ENCODE measurements at places on chromosomes 2 and 18.

GRCh38 chr2:231185886-231186285, 12.5 kb upstream of the ARMC9 start:
- no peak for DNase-seq

GRCh38 chr18:24112874-24113615, 25.8 kb upstream of the CABYR start:
- no peak for DNase-seq

DNA sequence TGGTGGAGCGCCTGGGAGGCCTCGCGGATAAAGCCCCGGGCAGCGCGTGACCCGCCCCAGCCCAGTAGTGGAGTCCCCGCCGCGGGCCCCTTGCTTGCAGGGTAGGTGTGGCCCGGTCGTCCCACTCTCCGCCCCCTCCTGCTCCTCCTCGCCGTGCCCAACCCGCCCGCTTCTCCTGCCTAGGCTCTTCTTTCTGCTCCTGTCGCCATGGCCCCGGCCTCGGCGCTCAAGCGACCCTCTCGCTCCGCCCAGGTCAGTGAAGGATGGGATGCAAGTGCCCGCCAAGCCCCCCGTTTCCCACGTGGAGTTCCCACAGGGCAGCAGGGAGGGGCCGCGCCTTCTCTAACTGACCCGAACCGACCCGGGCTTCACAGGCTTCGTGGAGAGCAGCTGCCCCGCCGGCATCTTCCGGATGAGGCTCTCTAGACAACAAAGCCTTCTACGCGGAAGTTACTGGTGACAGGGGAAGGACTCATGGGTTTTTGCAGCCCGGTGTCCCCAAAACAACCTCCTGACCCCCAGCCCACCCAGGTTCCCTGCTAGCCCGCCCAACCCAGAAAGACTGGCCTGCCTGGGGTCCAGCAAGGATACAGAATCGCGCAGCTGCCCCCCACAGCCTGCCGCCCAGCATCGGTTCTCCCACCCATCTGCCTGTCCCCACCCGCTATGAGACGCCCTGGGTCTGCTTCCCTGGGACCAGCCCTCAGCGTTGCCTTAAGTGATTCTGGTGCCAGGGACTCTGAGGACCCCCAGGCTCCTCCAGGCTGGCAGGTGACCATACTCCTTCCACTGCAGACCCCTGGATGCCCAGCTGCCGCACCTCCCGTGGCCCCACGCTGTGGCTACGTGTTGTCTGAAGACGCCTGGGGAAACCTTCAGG, 32.8 kb downstream of the TTC32 start:
- peak; percentile 80 for DNase-seq

DNA sequence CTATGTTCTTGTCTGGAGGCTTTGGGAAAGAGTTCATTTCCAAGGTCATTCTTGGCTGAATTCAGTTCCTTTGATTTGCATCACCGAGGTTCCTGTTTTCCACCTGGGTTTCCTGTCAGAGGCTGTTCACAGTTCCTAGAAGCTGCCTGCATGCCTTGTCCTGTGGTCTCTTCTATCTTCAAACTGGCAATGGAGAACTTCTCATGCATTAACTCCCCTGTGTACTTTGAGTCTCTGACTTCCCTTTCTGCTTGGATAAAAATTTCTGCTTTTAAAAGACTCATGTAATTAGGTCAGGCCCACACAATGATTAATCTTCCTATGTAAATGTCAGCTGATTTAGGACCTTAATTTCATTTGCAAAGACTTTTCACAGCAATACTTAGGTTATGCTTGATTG, 499.3 kb upstream of the FANCL start:
- DNase-seq, result no peak

- peak; percentile 56 for DNase-seq
Observed at GRCh38 chr2:96154506-96155380, 9.5 kb upstream of the DUSP2 start.

- DNase-seq, result no peak
Observed at GRCh38 chr18:75360215-75360614, 67.3 kb downstream of the SMIM21 start.

GRCh38 chr2:7904319-7904718, 777.5 kb upstream of the ID2 start:
- no peak for DNase-seq

- DNase-seq, result no peak
Observed at GRCh38 chr18:36934884-36935283, 106.0 kb downstream of the KIAA1328 start.

GRCh38 chr2:854460-854859, 96.2 kb upstream of the SNTG2 start:
- DNase-seq, result no peak

GRCh38 chr18:54220406-54220805, 4.1 kb downstream of the MBD2 start:
- DNase-seq, result no peak

- DNase-seq, result no peak
Observed at GRCh38 chr18:37156330-37156942, 327.5 kb downstream of the KIAA1328 start.

Data from left forelimb (tissue), 1 donor.